Small intestine (tissue), 16 donors: ENCODE measurements at places on chromosomes 11 and 22. TPM values are rescaled to one million over a fixed set of nuclear protein-coding genes. Genes with fewer than 3 reads are reported as not detected.

Gene DGCR6
- 2.7 TPM for polyA plus RNA-seq

Gene LAYN
- not detected for polyA plus RNA-seq

DNA sequence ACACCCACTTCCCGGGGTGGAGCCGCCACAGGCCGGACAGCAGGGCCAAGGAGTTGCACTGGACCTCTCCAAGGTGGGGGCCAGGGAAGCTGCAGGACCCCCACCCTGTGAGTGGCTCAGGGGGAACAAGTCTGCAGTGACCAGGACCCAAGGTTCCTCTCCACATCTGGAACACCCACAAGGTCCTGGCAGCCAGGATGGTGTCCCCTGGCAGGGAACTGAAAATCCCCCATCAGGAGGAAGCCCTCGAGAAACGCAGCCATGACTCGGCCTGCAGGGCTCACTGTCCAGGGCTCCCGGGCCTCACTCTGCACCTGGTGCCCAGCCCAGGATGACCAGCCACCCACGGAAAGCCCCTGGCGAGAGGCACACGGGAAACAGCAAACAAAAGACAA lies 11.5 kb downstream of the RNH1 start:
- H3K4me1 ChIP-seq: no peaks in the 10 kb centered on the region
- no peak overlapping the region for H3K4me3 ChIP-seq
- H3K27ac ChIP-seq: no peak overlapping the region
- DNase-seq: no peak

Gene BARX2
- polyA plus RNA-seq: 19.5 TPM

Gene COMMD9
- 33.8 TPM for polyA plus RNA-seq

- no peaks in the 10 kb centered on the region for H3K27me3 ChIP-seq
- H3K36me3 ChIP-seq: no peaks in the 10 kb centered on the region
- no peaks in the 10 kb centered on the region for H3K4me1 ChIP-seq
- H3K4me3 ChIP-seq: no peak overlapping the region
These were observed 112.5 kb upstream of the CLPB start for GRCh38 chr11:72546866-72547265.

DNA sequence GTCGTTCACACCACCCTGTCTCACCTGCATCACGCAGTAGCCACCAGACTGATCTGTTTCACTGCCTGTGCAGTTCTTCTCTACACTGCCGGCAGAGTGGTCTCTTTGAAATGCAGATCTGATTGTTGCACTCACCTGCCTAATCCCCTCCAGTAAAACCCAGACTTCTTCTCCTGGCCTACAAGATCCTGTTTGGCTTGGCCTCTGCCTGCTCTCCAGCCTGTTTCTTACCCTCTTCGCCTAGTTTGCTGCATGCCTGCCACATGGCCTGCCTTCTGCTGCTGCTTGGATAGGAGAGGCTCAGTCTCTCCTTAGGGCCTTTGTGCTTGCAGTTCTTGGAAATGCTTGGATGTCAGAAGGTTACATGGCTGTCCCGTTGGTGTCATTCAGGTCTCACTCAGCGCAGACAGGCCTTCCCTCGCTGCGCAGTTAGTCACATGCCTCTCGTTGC lies 42.0 kb downstream of the PACS1 start:
- H3K4me3 ChIP-seq: no peak overlapping the region
- peaks cover 17% of the 10 kb centered on the region for H3K4me1 ChIP-seq
- no peak for DNase-seq
- no peaks in the 10 kb centered on the region for H3K36me3 ChIP-seq
- no peaks in the 10 kb centered on the region for H3K27me3 ChIP-seq

Gene TSPAN18
- not detected for polyA plus RNA-seq

GRCh38 chr11:2732261-2732939 lies 32.6 kb upstream of the KCNQ1OT1 start:
- peaks cover 4% of the 10 kb centered on the region for H3K4me1 ChIP-seq
- H3K4me3 ChIP-seq: no peak overlapping the region
- no peak for DNase-seq
- H3K36me3 ChIP-seq: no peaks in the 10 kb centered on the region

GRCh38 chr11:15988693-15989231 lies 367.6 kb downstream of the SOX6 start:
- no peaks in the 10 kb centered on the region for H3K27me3 ChIP-seq
- no peak overlapping the region for H3K4me3 ChIP-seq
- no peaks in the 10 kb centered on the region for H3K4me1 ChIP-seq
- no peak for DNase-seq

GRCh38 chr22:47206666-47207218 lies 444.3 kb downstream of the TBC1D22A start:
- no peaks in the 10 kb centered on the region for H3K27me3 ChIP-seq
- DNase-seq: no peak
- H3K4me3 ChIP-seq: no peak overlapping the region
- H3K36me3 ChIP-seq: no peaks in the 10 kb centered on the region

Gene P4HA3
- 0.66 TPM for polyA plus RNA-seq

DNA sequence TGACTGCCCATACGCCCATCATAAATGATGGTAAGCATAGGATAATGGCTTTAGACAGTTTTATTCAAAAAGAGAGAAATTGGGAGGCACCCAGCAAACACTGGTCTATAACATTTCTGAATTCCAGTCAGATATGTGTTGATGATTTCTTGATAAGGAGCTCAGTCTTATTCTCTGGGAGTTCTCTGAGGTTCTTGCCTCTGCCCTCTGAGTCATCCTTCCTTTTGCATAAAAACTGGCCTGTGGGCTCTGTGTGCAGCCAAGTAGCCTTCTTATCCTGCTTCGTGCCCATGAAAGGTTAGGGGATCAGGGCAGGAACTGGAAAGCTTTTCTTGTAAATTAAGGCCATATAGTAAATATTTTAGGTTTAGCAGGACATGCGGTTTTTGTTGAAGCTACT lies 48.9 kb downstream of the FAR1 start:
- H3K4me1 ChIP-seq: no peaks in the 10 kb centered on the region
- peaks cover 10% of the 10 kb centered on the region for H3K36me3 ChIP-seq
- no peaks in the 10 kb centered on the region for H3K27me3 ChIP-seq

Gene LTO1
- 18.6 TPM for polyA plus RNA-seq

GRCh38 chr11:16809886-16810668 lies 71.6 kb downstream of the C11orf58 start:
- H3K4me1 ChIP-seq: no peaks in the 10 kb centered on the region
- no peak overlapping the region for H3K27ac ChIP-seq
- no peak overlapping the region for H3K4me3 ChIP-seq
- H3K27me3 ChIP-seq: no peaks in the 10 kb centered on the region
- no peak for DNase-seq
- peaks cover 16% of the 10 kb centered on the region for H3K36me3 ChIP-seq

- no peaks in the 10 kb centered on the region for H3K36me3 ChIP-seq
- no peak overlapping the region for H3K4me3 ChIP-seq
- no peak overlapping the region for H3K27ac ChIP-seq
These were observed 99.8 kb upstream of the OLFML1 start for GRCh38 chr11:7385532-7385931.

GRCh38 chr11:109902764-109903433 lies 190.3 kb upstream of the ZC3H12C start:
- H3K27ac ChIP-seq: no peak overlapping the region
- H3K27me3 ChIP-seq: no peaks in the 10 kb centered on the region
- H3K4me1 ChIP-seq: no peaks in the 10 kb centered on the region
- DNase-seq: no peak
- H3K36me3 ChIP-seq: no peaks in the 10 kb centered on the region

Gene MEN1
- polyA plus RNA-seq: 17.6 TPM

Gene TEX12
- polyA plus RNA-seq: 0.13 TPM

GRCh38 chr11:69435161-69435986 lies 46.1 kb upstream of the LINC01488 start:
- H3K27ac ChIP-seq: no peak overlapping the region
- H3K36me3 ChIP-seq: no peaks in the 10 kb centered on the region
- no peaks in the 10 kb centered on the region for H3K27me3 ChIP-seq
- no peaks in the 10 kb centered on the region for H3K4me1 ChIP-seq
- DNase-seq: no peak

Gene RIMBP3B
- 0.07 TPM for polyA plus RNA-seq

DNA sequence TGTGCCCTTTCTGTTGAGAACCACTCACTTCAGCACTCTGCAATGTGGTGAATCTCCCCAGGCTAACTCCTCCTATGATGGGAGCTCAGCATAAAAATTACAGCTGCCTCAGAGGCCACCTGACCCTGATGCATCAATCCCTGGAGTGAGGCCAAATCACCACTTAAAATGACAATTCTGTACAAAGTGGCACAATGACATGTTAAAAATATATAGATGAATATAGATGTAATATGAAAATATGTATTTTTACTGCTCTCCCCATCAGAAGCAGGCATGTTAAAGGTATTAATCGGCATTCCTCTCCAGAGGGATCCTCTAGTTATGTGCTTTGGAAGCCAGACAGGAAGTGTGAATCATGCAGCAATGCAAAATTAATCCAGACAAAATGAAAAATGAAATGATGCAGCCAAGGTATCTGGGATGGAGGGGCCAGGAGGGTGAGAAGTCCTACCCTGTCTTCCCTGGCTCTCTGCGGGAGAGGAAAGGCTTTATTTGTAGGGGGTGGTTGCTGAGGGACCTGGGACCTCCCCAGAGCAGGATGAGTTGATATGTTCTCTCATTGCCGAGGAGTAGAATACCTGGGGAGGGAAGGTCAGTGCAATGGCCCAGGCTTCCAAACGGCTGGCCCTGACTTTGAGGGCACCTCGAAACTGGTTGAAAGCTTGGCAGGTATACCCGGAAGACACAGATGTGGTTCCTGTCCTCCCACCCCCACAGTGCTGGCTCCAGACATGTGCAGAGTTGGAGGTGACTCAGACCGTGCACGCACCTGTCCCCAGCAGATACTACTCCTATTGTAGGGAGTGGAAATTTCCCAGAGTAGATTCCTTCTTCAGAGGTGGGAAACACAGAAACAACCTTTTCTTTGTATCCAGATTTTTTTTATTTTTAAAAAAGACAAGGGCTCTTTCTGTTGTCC lies 347.9 kb upstream of the NCAM1 start:
- DNase-seq: no peak
- no peaks in the 10 kb centered on the region for H3K36me3 ChIP-seq
- H3K27ac ChIP-seq: no peak overlapping the region
- peaks cover 5% of the 10 kb centered on the region for H3K4me1 ChIP-seq
- no peaks in the 10 kb centered on the region for H3K27me3 ChIP-seq

Gene TEX54
- polyA plus RNA-seq: not detected

DNA sequence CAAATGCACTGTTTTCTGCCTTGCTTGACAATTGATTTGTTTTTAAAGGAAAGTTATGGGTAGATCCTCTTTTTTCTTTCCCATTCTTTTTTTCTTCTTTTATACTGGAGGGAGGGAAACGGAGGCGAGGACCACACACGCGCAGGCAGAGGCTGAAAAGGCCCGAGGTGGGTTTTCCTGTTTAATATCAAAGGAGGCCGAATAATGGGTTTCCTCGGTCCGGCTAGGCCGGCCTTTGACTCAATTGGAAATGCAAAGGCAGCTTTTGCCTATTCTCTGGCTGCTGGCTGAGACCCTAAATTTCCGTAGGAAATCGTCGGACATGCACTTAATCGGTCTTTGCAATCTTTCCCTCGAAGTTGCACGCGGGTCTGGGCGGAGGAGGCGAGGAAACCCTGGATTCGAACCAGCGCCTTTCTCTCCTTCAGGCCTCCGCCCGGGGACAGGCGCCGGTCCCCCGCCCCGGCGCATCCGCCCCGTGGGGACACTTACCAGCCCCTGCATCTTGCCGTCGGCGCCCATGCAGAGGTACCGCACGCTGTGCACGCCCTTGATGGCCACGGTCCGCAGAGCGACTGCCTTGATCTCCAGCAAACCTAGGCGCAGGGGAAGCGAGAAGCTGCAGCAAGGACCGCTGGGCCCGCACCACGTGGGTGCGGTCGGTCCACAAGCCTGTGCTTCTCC lies 911 bp downstream of the FGF19 start:
- no peaks in the 10 kb centered on the region for H3K36me3 ChIP-seq
- H3K4me1 ChIP-seq: peaks cover 64% of the 10 kb centered on the region
- no peak overlapping the region for H3K4me3 ChIP-seq
- no peak for DNase-seq
- no peak overlapping the region for H3K27ac ChIP-seq

GRCh38 chr11:43579171-43579918 lies 101.2 kb upstream of the HSD17B12 start:
- DNase-seq: peak; percentile 55
- H3K27me3 ChIP-seq: peaks cover 100% of the 10 kb centered on the region
- peaks cover 7% of the 10 kb centered on the region for H3K4me1 ChIP-seq
- H3K36me3 ChIP-seq: no peaks in the 10 kb centered on the region
- H3K27ac ChIP-seq: no peak overlapping the region
- H3K4me3 ChIP-seq: peak overlapping the region; percentile 14

DNA sequence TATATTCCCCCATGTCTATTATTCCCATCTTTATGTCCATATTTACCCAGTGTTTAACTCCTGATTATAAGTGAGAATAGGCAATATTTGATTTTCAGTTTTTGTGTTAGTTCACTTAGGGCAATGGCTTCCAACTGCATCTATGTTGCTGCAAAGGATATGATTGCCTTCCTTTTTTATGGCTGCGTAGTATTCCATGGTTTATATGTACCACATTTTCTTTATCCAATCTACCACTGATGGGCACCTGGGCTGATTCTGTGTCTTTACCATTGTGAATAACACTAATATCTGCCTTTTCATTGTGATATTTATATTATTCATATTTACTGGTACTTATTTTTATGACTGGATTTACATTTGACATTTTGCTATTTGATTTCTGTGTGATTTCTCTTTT lies 649.6 kb downstream of the NTM start:
- no peaks in the 10 kb centered on the region for H3K36me3 ChIP-seq
- DNase-seq: no peak
- no peaks in the 10 kb centered on the region for H3K27me3 ChIP-seq
- no peak overlapping the region for H3K4me3 ChIP-seq
